ENCODE measurements at places on chromosomes 12 and 14. TPM values are rescaled to one million over a fixed set of nuclear protein-coding genes. Genes with fewer than 3 reads are reported as not detected.

Gene SOCS4
- total RNA-seq: 14.7 TPM

Gene INSM2
- total RNA-seq: not detected

Gene ANAPC5
- total RNA-seq: 114 TPM

Gene APOLD1
- total RNA-seq: 1.8 TPM

Gene RNF212B
- total RNA-seq: 0.10 TPM

Gene IFNG
- total RNA-seq: 12.4 TPM
